CD4-positive, alpha-beta T cell treated with Interleukin-15 for 4 hours (primary cell): ENCODE measurements at places on chromosomes 16 and 17.

DNA sequence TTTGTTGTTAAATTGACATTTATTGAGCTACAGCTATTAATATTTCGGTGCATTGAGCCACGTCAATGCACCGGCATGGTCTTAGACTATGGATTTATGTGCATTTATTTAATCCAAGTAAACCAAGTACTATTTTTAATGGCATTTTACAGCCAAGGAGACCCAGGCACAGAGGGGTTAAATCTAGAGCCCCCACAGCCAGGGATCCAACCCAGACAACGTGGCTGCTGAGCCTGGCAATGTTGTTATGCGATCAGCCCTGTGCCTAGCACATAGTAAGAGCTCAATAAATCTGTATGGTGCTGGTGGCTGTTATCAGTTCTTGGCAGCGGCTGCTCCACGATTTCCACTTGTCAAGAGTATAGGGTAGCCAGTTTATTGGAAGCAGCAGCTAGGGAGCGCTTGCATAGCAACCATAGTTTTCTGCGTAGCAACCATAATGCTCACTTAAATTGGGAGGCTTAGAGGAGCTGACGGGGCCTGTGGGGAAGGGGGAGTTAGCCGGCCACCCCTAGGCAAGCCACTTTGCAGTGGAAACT, 541 bp upstream of the RBBP6 start:
- DNase-seq: no peak

GRCh38 chr17:75752802-75753513, 12.0 kb downstream of the GALK1 start:
- DNase-seq: no peak

DNA sequence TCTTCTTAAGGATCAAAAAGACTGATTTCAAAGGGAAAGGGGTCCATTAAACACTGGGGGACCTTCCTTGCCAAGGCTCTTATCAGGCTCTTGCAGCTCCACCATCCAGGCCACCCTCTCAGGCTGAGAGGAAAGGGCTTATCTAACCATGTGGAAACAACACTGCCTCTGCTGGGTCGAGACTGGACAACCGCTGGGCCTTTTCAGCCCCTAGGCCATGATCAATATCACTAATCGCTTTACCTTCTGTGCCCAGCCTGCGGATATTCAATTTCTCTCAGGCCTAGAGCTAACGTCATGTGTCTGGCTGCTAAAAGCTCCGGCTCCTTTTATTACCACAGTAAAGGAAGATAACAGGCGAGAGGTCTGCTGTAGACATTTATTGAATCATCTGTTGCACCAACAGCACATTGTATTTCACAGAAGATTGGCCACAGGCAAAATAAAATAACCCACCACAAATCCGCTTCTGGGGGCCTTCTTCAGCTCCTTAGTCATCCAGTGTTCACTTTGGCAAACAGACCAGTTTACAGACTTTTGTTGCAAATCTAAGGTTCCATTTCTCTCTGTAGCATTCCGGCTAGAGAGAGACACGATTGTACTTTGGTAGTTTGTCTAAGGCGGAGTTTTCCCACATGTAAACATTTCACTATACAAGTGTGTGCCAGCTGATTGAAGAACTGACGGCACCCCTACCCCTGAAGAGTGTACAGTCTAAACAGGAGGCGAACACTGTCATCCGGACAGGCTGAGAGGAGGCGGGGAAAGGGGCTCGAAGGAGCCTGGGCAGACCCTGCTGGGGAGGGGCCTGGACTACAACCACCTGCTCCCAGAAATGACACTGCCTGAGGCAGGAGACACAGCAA, 13.9 kb downstream of the CYB561 start:
- DNase-seq: no peak

- DNase-seq: no peak
Measured at GRCh38 chr16:12262454-12263180, 286.1 kb downstream of the SNX29 start.

DNA sequence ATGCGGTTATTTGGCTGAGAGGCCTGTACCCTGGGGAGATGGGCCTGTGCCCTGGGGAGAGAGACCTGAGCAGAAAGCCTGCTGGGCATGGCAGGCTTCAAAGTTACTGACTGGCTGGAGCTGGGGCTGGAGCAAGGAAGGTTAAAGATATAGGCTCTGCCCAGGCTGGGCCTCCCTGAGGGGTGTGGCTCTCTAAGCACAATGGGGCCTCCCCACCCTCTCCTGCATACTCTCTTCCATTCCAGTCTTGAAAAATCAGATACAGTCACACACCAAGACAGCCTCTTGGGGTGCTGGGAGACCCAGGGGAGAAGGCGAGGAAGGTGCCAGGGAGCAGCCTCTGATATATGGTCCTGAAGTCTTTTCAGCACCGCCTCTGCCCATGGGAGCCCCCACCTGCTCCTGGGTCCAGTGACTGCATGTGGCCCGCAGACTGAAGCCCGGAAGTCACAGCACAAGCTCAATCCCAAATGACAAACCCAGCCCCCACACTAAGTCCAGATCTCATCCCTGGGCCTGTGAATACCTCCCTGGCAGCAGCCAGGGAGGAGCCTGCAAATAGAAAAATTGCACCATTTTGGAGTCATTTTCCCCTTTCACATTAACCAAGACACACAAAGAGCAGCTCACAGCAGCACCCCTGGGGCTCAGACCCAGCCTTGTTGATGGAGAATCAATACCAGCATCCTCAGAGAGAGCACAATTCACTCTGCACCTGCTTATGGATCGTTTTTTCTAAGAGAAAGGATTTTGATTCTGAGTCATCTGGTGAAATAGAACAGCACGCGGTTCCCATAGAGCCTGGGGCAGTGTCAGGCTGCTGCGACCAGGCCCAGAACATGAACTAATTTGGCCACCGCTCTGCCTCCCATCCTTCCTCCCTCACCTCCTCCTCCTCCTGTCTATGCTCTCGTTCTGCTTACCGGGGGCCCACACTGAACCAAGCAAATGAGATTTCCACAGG, 25.6 kb upstream of the CACNG1 start:
- DNase-seq: no peak

DNA sequence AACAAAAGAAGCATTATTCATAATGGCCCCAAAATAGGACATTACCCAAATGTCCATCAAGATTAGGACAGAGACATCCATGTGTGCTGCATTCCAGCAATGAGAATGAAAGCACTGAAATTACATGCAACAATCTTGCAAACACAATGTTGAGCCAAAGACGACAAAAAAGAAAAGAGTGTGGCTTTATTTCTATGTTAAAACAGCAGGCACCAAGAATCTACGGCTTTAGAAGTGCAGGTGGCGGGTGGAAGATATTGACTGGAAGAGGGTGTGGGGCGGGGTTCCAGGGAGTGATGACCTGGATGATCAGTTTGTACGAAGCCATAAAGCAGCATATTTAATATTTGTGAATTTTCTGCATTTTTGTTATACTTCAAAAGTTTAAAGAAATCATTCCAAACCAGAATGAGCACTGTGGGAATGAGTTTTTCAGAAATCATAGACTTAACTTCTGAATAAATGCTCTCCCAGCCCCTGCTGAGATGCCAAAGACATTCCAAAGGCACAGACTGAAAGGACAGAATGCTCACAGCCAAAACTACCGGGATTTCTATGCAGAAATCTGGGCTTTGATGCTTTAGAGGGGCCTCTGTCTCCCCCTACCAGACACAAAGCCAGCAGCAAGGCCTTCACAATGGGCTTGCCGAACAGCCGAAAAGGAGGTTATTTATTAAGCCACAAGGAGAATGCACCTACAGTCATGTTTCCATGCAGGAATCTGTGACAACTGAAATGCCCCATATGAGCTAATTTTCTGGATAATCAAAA, 361.6 kb downstream of the GRIN2A start:
- no peak for DNase-seq

DNA sequence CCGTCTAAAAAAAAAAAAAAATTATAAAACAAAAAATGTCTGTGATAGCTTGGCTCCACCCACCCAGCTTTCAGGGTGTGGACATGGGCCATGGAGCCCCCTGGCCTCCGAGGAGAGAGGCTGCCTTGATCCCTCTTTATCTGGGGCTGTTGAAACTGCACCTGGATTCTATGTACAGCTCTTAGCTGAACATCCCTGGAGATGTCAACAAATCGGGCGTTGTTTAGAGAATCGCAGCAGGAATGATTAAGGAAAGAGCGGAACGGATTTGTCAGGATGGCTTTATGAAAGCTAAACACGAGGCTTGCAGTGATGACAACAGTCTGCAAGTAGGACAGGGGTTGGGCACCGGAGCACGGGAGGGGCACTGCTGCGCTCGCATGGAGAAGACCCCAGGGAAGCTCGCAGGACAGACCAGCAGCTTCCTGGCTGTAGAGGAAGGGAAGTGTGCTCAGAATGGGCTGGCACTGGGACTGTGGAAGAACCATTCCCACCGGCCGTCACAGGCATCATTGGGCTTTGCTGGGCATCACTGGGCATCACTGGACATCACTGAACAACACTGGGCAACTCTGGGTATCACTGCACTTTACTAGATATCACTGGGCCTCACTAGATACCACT, 195.8 kb upstream of the FOXF1 start:
- no peak for DNase-seq

- DNase-seq: no peak
Measured at GRCh38 chr16:31440516-31441184, 1.9 kb downstream of the ZNF843 start.

GRCh38 chr17:74235040-74235581, 21.7 kb downstream of the TTYH2 start:
- DNase-seq: no peak

- DNase-seq: no peak
Measured at GRCh38 chr16:1505912-1506311, 12.8 kb downstream of the TELO2 start.
